ENCODE measurements at places on chromosomes 1 and 21. TPM values are rescaled to one million over a fixed set of nuclear protein-coding genes. Genes with fewer than 3 reads are reported as not detected.

GRCh38 chr1:155086128-155086741 lies 7.6 kb downstream of the EFNA3 start:
- DNase-seq, result peak; percentile 59

EEIG2 gene
- 4.4 TPM for total RNA-seq

GRCh38 chr1:172514108-172514507 lies 18.8 kb upstream of the SUCO start:
- DNase-seq, result no peak

GRCh38 chr1:201542309-201543035 lies 3.5 kb downstream of the NAV1 start:
- DNase-seq, result no peak

HAPLN2 gene
- 0.72 TPM for total RNA-seq

DNA sequence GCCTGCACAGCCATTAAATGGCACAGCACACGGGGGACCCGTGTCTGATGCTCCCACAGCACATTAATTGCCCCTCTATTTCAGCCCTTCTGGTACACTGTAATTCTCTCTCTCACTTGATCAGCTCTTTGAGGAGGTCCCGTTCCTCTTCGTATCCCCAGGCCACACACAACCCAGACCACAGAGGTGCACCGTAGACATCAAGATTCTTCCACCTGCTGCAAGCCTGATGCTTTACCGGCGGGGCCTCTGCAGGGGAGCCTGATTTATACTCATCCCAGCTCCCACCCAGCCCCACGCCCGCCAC lies 759 bp downstream of the SMYD3 start:
- no peak for DNase-seq

GRCh38 chr21:29509121-29509520 lies 210.4 kb downstream of the BACH1 start:
- DNase-seq, result no peak

DNA sequence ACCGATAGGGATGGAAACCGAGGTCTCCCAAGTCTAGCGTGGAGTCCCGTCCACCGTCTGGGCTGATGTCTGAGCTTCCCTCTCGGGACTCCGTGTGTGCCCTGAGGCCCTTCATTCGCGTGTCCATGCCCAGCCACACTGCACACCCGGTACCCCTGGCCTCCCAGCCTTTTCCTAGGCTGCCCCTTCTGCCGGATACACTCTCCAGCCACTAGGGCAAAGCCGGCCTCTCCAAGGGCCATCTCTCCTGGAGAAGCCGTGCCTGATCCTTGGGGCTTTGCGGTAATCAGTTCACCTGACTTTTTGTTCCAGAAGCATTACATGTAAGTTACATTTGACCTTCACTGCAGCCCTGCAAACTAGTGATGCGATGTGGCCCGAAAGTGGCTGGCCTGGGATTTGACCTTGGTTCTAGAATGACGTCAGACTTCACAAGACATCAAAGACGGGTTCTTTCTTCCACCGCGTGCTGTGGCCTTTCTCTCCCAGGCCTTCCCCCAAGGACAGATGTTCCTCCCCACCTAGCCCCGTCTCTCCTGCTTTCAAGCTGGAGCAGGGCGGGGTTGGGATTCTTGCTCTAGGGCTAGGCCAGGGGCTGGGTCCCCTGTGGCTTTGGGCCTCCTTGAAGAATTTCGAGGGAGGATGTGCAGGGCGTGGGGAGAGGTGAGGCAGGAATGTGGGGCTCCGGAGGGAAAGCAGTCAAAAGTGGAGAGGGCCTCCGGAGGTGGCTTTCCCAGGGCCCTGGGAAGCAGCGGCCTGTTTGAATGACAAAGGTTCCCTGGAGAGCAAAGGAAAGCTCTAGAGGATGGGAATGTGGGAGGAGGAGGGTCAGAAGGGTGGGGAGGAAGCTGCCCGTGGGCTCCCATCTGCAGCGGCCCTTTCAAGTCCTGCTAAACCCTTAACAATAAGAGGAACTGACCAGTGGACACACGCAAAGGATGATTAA lies 49.7 kb upstream of the SLC2A1 start:
- no peak for DNase-seq

- DNase-seq, result no peak
Observed at GRCh38 chr1:34688006-34688741, 66.7 kb upstream of the GJB5 start.

- DNase-seq, result no peak
Observed at GRCh38 chr1:164660412-164660772, 101.4 kb downstream of the PBX1 start.

Measured in heart left ventricle (tissue), 16 donors.